ENCODE measurements at places on chromosomes 4 and X.

- no peak for DNase-seq
Observed at GRCh38 chr4:150310159-150310895, 232.1 kb downstream of the DCLK2 start.

GRCh38 chr4:28238876-28239275, 1378.2 kb downstream of the STIM2 start:
- no peak for DNase-seq

DNA sequence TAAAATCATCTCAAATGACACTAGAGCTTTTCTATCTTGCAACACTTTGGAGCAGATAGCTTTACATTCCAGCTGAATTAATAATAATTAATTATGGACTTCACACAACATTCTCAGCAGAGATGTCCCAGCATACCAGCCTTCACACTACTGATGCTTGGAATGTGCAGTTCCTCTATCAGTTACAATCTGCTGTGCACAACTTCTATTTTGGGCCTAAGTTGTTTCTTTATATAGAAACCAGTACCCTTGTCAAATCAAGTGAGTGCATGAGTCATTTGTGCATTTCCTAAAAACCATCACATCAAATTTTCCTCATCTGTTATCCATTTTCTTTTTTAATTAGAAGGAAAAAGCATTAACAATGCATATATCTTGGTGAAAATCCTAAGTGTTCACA, 8.8 kb upstream of the RASL11B start:
- DNase-seq, result no peak

DNA sequence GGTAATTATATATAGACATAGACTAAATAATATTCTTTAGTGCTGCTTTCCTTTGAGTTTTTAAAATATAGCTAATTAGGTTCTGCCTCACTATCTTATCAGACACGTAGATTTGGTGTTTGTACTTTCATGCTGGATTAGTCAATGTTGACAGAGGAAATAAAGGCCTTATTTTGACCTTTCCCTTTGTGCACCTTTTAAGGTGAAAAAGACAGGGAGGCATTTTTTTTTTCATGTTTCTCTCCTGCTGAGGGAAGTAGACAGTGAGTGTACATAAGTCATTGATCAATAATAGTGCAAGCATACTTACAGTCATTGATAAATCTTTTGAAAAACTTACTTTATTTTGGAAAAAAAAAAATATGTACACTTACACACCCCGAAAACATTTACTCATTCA, 467.8 kb downstream of the GRXCR1 start:
- no peak for DNase-seq

- peak; percentile 23 for DNase-seq
Observed at GRCh38 chr4:125091-125771, 930 bp downstream of the ZNF718 start.

DNA sequence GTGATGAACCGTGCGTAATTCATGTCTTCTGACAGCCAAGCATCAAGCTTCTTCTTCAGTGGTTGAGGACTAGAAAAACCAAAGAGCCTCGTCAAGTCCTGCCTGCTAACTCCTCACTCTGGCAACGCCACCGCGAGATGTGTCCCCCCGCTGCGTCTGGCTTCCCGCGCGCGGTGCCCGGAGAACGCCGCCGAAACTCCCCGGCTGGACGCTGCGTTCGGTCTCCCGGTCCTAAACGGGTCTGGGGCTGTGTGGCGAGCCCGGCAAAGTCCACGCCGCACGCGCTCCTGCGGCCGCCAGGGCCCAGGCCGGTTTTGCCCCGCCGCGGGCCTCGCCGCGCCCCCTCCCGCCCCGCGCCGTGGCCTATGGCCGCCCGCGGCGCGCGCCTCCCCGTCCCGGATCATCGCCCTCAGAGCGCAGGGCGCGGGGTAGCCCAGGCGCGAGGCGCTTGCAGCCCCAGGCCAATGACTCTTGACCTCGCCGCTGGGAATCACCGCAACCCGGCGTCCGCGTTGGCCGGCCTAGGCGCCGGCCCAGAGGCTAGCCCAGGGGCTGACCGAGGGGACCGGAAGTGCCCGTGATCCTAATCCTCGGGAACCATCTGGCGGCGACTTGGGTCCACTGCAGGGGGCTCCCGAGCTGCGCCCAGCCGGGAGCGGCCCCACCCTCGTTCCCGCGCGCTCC, at the start of gene AADAT:
Gene AADAT (minus strand): TSS at position 289 of the 684 bp plus-strand sequence. CDS start 266 bp downstream, at position 23.
- DNase-seq, result peak; percentile 22

DNA sequence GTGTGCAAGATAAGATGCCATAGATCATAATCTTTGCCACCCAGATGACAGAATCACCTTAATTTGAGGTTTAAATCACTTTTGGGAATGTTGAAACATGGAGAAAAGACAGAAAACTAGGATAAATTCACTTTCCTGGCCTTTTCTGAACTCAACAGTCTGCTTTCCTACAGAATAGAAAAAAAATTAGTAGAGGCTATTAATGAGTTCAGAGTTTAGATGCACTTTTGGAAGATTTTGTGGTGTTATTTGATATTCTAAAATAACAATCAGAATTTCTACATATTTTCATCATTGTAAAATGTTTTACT, 195.9 kb downstream of the CAMK2D start:
- no peak for DNase-seq

DNA sequence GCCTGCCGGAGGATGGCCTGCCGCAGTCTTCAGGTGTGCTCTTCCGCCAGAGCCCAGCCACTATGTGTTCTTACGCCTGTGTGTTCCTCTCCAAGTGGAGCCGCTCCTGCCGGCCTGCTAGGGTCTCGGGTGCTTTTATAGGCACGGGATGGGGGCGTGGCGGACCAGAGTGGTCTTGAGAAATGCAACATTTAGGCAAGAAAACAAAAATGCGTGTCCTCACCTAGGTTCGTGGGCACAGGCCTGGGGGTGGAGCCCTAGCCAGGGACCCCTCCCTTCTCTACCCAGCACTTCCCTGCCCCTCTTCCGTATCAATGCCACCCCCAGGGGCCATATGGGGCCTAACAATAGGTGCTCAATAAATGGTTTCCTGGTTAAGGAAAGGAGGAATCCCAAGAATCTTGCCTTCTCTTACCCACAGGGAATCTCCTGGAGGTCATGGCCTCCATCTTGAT, 34.4 kb upstream of the LRBA start:
- DNase-seq, result no peak

DNA sequence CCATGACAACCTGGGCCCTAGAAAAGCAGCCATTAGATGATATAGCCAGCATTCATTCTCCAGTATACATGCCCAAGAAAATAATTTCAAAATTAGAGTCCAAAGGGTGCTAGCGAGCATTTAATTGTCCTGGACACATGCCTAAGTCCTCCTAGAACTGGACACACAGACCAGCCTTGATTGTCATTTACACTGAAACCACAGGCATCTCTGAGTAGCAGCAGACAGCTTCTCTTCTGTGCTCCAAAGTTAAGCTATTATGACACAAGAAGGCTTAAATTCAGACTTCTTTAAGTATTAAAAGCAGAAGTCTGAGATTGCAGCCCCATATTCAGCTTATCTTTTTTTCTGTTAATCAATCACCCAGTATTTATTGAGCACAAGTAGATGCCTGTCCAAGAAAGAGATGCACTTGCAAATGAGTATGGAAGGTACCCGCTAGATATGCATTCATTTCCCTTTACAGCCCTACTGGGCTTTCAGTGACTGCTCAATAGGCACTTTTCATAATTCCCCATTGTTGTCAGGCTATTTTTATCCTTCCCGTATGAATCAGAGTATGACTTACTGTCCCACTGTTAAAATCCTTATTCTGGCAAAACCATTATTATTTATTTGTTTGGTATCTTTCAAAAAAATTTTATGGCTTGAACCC, 374.1 kb downstream of the FBXW7 start:
- no peak for DNase-seq

DNA sequence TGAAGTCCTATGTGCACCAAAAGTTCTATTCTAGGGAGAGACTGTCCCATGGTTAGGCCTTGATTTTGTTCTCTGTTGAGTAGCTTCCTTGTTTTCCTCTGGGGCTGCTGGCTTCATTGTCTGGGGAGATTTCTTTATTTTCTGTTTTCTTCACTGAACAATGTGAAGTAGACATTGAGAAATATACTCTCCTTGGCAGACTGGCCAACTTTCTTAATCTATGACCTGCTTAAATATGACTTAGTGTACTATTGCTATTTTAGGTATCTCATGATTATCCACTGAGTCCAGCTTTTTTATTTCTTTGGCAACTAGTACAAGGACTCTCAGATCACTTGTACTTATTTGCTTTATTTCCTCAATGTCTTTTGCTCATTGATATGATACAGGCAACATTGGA, 1594.6 kb downstream of the ARAP2 start:
- DNase-seq, result no peak
